ENCODE measurements at places on chromosomes 11 and 22. TPM values are rescaled to one million over a fixed set of nuclear protein-coding genes. Genes with fewer than 3 reads are reported as not detected.
A peak's percentile ranks its signal among the peaks of the same experiment; 100 is the strongest.

GRCh38 chr22:44473580-44473979 lies 24.5 kb downstream of the RTL6 start:
- no peak overlapping the region for H3K4me3 ChIP-seq
- no peak for DNase-seq
- H3K36me3 ChIP-seq: no peaks in the 10 kb centered on the region
- H3K4me1 ChIP-seq: no peaks in the 10 kb centered on the region
- H3K27me3 ChIP-seq: peaks cover 2% of the 10 kb centered on the region

GRCh38 chr11:120256178-120256577 lies 16.2 kb downstream of the POU2F3 start:
- no peak overlapping the region for H3K4me3 ChIP-seq
- no peak overlapping the region for H3K27ac ChIP-seq
- no peak for DNase-seq
- H3K27me3 ChIP-seq: peaks cover 16% of the 10 kb centered on the region
- no peaks in the 10 kb centered on the region for H3K4me1 ChIP-seq

Gene DEFB131B
- total RNA-seq: not detected

- H3K4me1 ChIP-seq: peaks cover 9% of the 10 kb centered on the region
- no peaks in the 10 kb centered on the region for H3K27me3 ChIP-seq
- DNase-seq: no peak
- H3K27ac ChIP-seq: no peak overlapping the region
These were observed 33.7 kb downstream of the CSRP3 start for GRCh38 chr11:19168090-19168489.

Gene ADM
- total RNA-seq: 36.7 TPM

GRCh38 chr22:24465975-24466374 lies 29.2 kb upstream of the UPB1 start:
- no peaks in the 10 kb centered on the region for H3K27me3 ChIP-seq
- DNase-seq: no peak
- peaks cover 31% of the 10 kb centered on the region for H3K4me1 ChIP-seq
- peak overlapping the region; percentile 76 for H3K27ac ChIP-seq
- no peaks in the 10 kb centered on the region for H3K36me3 ChIP-seq

GRCh38 chr11:27291954-27292636 lies 70.9 kb downstream of the CCDC34 start:
- peaks cover 29% of the 10 kb centered on the region for H3K27me3 ChIP-seq
- no peaks in the 10 kb centered on the region for H3K4me1 ChIP-seq
- H3K36me3 ChIP-seq: no peaks in the 10 kb centered on the region
- H3K27ac ChIP-seq: no peak overlapping the region

Gene MS4A3
- not detected for total RNA-seq

DNA sequence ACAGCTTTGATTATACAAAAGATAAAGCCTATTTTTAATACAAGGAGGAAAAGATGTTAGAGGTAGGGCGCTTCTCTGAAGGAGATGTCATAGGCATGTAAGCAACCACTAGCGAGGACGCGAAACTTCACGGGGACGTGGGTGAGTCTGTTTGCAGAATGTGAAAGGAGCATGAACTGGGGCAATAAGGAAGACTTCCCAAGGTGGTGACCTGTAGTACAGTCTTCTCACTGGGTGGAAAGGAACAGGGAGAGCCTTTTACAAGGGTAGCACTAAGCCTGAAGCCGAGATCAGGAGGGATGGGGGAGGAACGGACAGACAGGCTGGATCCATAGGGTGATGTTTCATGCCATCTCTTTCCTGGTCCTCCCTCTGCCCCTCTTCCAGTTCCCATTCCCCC lies 10.0 kb upstream of the MICAL2 start:
- no peaks in the 10 kb centered on the region for H3K36me3 ChIP-seq
- no peak overlapping the region for H3K27ac ChIP-seq
- peaks cover under 1% of the 10 kb centered on the region for H3K4me1 ChIP-seq

DNA sequence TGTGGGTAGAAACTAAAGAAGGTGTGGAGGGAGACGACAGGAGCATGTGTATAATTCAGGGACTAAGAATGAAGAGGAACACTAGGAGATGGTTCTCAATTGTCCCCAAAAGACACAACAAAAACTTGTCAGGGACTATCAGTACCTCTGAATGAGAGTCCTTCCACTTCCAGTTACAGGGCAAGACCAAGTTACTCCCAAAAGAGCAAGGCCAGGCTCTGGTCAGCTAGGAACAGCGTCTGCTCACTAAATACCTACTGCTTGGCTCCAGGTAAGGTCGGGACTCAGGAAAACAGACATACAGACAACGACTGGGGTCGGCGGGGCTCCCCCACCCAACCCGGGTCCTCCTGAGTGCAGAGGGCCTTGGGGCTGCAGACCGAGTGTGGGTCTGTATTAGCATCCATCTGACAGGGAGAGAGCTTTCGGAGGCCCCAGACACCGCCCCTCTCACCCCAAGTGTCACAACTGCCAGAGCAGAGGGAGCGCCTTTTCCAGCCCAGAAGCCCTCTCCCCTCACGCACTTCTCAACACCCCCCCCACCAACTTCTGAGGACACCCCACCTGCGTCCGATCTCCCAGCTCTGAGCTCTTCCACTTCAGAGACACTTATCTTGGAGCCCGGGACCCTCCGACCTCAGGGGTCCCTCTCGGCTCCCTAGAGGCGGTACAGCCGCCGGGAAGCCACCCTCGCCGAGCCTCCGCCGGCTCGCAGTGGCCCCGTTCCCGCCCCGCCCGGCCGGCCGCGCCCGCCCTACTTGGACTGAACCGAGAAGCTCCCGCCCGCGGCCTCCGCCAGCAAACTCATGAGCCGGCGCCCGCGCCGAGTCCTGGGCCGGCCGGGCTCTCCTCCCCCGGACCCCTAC lies 522 bp downstream of the RHOG start:
- no peaks in the 10 kb centered on the region for H3K36me3 ChIP-seq
- peak; percentile 60 for DNase-seq
- H3K4me3 ChIP-seq: peak overlapping the region; percentile 50
- no peaks in the 10 kb centered on the region for H3K27me3 ChIP-seq

GRCh38 chr11:29019960-29020683 lies 911.9 kb downstream of the METTL15 start:
- peaks cover 31% of the 10 kb centered on the region for H3K4me1 ChIP-seq
- H3K27me3 ChIP-seq: no peaks in the 10 kb centered on the region
- peak; percentile 80 for DNase-seq
- H3K36me3 ChIP-seq: no peaks in the 10 kb centered on the region
- no peak overlapping the region for H3K4me3 ChIP-seq

Gene PKDREJ
- not detected for total RNA-seq

Gene PUS3
- 15.1 TPM for total RNA-seq

Gene ZNF280A
- not detected for total RNA-seq

DNA sequence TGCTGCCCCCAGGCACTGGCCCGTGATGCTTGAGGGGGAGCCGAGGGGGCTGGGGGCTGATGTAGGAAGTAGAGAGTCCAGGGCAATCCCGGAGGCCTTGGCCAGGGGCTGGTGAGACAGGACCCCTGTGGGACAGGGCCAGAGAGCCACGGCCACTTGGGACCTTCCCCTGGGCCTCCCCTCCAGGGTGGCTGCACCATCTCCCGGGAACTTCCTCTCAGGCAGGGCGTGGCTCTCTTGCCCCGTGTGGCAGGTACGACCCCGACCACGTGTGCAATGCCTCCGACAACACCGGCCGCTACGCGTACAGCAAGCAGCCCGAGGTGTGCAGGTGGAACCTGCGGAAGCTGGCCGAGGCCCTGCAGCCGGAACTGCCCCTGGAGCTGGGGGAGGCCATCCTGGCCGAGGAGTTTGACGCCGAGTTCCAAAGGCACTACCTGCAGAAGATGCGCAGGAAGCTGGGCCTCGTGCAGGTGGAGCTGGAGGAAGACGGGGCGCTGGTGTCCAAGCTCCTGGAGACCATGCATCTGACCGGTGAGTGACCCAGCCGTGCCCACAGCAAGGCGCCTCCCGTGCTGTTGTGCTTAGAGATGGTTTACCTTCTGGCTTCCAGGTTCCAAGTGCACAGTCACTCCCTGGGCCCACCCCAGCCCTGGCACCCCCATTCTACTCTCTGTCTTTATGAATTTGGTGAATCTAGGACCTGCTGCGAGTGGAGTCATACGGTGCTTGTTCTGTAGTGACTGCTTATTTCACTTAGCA lies 9.7 kb downstream of the SELENOO start:
- DNase-seq: no peak
- peaks cover 6% of the 10 kb centered on the region for H3K36me3 ChIP-seq
- H3K27me3 ChIP-seq: no peaks in the 10 kb centered on the region
- no peak overlapping the region for H3K4me3 ChIP-seq
- H3K27ac ChIP-seq: no peak overlapping the region
- peaks cover 13% of the 10 kb centered on the region for H3K4me1 ChIP-seq

DNA sequence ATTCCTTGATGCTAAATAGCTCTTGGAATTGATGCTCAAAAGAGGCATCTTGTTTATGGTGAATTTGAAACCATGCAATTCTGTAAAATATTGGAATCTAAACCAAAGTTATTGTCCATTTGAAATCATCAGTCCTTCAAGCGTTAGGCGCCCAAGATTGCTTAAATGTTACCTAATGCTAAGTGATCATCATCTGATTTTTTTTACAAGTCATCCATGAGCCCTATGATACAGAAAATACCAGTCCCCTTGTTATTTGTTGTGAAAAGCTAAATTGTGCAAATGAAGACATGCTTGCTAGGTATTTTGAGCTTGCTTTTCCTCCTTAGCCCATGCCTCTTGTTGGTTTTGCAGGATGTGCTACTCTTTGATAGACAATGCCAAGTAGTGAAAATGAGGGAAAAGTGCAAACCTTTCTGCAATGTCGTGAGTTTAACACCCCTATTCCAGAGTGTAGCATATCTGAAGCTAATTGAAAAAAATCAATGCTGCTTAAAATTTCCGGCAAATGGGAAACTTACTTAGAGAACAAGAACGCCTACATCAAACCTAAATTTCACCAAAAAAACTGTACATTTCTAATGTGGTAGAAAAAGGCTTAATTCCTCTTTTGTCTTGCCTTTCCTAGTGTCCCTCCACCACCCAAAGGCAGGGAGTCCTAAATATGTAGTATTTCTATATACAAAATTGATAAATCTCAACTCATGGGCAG lies 1.9 kb downstream of the GRK3 start:
- H3K4me3 ChIP-seq: no peak overlapping the region
- H3K27me3 ChIP-seq: peaks cover 17% of the 10 kb centered on the region
- no peak overlapping the region for H3K27ac ChIP-seq
- no peaks in the 10 kb centered on the region for H3K36me3 ChIP-seq
- no peak for DNase-seq

Gene OR8D2
- not detected for total RNA-seq

All from endothelial cell of umbilical vein (primary cell).